ENCODE measurements at places on chromosomes 1 and 21.

DNA sequence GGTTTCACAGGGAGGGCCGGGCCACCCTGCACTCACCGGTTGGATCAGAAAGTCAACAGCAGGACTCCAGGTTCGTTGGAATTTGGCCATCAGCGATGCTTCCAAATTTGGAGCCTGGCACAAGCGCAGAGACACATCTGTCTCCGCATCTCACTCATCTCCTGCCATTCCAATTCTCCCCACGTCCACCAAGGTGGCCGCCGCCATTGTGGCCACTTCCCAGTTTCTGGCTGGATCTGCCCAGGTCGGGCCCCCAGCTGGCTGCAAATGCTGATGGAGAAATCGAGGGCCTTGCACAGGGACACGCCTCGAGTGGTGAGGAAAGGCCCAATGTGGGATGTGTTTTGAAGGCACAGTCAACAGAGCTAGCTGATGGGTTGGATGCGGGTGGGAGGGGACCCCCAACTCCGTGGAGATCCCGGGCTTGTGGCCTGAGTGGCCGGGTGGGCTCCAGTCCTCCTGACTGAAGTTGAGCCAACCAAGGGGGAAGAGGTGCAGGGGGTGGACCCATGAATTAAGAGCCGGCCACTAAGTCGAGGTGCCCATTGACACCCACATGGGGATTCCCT lies 102.7 kb downstream of the CRYAA start:
- no peak for DNase-seq

- DNase-seq = no peak
Observed at GRCh38 chr1:226881515-226882185, 11.2 kb downstream of the PSEN2 start.

- DNase-seq = no peak
Observed at GRCh38 chr1:241499910-241500309, 19.6 kb downstream of the FH start.

DNA sequence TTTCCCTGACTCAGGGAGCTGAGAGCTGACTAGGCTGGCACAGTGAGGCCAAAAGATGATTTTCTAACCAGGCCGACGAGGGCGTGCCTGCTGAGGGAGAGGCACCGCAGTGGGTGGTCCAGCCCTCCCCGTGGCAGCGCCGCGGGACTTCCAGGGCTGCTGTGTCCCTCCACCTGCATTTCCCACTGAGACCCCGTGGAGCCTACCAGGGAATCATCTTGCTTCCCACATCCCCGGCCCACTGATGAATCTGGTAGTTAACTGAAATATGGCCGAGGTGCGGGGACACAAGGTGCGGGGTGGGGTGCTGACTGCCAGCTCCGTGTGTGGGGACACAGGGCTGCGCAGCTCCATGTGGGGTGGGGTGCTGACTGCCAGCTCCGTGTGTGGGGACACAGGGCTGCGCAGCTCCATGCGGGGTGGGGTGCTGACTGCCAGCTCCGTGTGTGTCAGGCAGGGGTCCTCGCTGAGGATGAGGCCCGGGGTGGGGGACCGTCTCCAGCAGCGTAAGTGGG lies 10.4 kb downstream of the WRAP73 start:
- no peak for DNase-seq

DNA sequence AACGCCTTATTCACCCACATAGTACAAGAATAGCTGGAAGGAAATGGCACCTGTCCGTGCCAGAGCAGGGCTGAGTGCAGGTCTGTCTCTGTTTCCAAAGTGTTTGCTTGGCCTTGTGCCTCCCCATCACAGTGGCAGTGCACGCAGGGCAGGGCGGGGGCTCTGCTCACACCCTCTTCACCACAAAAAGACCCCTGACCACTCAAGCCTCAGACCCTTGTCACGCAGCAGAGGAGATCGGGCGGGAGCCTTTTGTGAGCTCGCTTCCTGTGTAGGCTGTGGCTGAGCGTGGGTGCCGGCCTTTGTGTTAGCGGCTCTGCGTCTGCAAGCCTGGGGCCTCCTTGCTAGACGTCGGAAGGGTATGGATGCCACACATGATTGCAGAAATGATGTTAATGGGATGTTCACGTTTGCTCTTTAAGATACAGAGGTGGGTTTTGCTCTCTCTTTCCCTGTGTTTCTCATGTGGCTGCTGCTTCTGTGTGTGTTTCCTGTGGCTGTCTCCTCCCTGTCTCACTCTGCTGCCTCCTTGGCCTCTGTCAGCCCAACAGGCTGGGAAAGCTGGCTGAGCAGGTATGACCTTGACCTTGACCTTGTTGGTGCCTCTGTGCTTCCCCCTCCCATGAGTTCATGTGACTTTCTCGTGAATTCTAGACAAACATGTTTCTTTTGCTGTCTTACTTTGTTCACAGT lies 45.4 kb downstream of the S100B start:
- no peak for DNase-seq

Measured in kidney epithelial cell (primary cell).